ENCODE measurements at places on chromosomes 16 and 17. TPM values are rescaled to one million over a fixed set of nuclear protein-coding genes. Genes with fewer than 3 reads are reported as not detected.
A peak's percentile ranks its signal among the peaks of the same experiment; 100 is the strongest.

GRCh38 chr17:30379303-30379902 lies 676 bp downstream of the CPD start:
- peak; percentile 29 for DNase-seq

- no peak for DNase-seq
Observed at GRCh38 chr16:72727565-72727964, 320.4 kb downstream of the ZFHX3 start.

The NHLRC4 gene
- 0.40 TPM for total RNA-seq

- no peak for DNase-seq
Observed at GRCh38 chr17:6711081-6711674, 2.0 kb downstream of the SLC13A5 start.

DNA sequence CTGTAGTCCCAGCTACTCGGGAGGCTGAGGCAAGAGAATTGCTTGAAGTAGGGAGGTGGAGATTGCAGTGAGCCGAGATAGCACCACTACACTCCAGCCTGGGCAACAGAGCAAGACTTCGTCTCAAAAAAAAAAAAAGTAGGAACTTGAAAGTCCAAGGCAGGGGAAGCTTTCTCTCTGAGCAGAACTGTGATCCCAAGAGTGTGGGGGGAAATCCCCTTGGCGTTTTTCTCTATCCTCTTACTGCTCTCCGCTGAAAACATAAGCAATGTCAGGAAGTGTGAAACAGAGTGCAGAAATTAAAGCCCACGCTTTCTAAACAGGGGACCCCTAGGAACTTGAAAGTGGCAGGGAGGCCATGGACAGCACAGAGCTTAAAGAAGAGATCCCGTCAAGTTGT lies 9.8 kb upstream of the CMTM3 start:
- no peak for DNase-seq

The SLC16A13 gene
- total RNA-seq: 1.0 TPM

The ABCC3 gene
- total RNA-seq: 0.95 TPM

DNA sequence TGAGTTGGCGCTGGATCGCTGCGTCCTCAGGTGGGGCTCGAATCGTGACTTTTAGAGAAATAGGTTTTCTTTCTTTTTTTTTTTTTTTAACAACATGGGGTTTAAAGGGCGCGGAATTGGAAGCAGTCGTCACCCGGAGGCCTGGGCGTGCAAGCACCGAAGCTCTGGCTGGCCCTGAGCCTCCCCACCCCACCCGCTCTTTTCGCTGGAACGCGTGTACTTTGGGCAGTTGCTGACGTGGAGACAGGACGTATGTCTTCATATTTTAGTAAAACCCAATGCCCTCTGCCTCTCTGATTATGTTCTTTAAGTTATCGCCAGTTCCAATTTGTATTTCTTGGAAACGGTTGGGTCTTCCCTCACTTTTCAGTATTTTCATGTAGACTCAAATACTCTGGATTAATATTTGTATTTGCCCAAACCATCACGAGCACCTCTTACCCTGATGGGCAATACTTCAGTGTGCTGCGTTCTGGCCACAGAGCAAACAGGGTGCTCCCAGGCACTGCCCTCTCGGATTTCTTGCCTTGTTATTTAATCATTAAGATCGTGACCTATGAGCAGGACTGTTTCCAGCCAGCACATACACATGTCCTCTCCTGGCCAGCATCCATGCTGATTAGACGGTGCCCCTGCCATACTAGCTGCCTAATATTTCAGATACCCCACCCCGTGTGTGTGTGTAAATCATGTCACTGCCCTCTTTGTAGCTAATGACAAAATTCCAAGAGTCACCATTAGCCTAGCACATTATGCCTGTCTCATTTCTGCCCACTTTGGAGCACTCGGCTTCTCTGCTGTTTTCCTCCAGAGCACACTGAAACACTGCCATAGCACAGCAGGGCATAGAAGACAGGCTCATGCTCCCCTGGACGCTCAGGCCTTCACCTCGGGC lies 805 bp upstream of the C16orf95 start:
- DNase-seq: no peak

DNA sequence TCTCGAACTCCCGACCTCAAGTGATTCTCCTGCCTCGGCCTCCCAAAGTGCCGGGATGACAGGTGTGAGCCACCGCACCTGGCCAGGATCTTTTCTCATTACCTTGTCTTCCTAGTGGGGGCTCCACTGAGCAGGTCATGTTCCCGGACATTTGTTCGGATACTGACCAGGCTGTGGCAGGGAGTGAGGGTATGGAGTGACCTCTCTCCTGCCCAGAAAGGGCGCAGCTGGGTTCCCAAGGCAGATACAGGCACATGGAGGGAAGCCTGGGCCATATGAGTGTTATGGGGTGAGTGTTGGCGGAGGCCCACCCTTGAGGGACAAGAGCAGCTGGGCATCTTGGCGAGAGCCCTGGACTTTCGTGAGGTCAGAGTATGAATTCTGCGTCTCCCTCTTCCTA lies 5.5 kb downstream of the SERPINF1 start:
- no peak for DNase-seq

- no peak for DNase-seq
Observed at GRCh38 chr17:33901085-33901484, 354.0 kb upstream of the CCL2 start.

The EPX gene
- not detected for total RNA-seq

DNA sequence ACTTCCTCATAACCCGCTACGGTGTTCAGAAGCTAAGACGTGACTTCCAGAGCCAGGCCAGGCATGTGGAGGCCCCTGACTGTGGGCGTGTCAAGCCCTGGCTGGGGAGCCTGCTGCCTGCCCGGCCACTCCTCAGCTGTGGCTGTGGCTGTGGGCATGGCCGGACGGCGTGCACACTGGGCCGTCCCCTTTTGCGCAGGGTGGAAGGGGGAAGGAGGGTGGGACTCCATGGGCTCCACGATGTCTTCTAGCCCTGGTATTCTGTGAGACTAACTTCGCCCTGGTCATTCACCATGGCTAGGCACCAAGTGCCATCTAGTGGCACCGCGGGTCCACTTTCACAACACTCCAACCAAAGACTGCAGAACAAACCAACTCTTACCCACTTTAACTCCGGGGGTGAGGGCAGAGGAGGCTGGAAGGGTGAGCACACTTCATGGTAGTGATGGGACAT lies 67.9 kb downstream of the N4BP1 start:
- DNase-seq: peak; percentile 57
